ENCODE measurements at places on chromosomes 4 and X.

DNA sequence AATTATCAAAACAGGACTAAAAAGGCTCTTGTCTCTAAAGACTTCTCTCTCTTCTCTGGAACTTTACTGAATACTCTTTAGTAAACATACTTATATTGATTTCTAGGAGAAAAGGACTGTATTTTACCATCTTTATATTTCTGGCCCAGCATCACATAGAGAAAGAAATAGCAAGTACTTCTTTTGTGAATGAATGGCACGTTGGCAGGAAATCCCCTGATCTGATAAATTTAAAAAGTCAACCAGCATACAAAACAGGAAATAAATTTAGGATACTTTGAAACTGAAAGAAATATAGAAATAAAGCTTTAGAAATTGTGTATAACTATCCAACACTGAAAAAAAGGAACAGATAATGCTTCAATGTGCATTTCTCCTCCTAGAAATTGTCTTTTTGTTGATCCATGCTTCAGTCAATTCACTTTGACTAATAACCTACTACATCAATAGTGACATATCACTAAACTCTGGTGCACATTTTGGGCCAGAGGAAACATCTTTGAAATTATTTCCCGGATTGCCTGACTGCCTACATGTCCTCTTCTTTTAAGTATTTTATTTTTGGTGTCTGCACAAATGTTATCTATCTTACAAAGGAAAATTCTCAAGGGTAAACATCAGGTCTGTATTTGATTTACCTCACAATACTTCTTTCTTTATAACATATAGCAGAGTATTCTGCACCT is 183.5 kb upstream of the FSTL5 start:
- DNase-seq, result no peak

DNA sequence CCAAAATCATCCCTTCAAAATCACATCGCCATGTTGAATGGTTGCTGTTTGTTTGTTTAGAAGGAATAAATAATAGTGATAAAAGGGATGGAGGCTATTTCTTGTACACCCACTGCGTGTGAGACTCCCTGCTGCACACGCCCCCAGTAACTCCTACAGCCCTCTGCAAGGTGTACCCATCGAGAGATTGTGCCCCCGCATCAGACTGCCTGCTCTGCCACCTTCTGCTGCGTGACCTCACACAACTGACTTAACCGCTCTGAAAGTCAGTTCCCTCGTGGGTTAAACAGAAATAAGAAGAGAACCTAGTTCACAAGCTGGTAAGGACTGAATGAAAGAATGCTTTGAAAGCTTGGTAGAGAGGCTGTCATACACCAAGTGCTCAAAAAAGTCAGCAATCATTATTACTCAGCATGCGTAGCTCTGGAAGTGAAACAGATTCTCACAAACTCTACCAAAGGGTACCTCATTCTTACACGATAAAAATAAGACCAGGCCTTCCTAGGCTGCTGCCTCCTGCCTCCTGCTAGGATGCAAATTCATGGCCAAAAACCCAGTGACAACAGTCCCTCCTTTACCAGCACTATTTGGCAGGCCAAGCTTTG is 147.1 kb downstream of the CPEB2 start:
- no peak for DNase-seq

DNA sequence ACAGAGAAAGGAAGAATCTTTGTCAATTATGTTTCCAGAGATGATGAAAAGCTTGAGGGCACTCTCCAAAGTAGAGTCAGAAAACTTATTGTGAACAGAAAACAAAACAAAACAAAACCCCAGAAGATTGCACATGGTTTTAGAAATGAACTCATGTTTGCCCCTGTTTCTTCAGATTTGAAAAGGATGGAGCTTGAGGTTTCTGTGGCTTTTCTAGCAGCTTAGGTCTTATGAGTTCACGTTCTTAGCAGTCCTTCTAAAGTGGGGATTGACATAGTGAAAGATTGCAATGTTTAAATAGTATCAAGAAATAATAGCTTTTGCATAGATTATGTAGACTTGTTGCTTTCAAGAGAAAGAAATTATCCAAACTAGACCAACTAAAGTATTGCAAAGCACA is 421.8 kb downstream of the GBA3 start:
- DNase-seq, result no peak

DNA sequence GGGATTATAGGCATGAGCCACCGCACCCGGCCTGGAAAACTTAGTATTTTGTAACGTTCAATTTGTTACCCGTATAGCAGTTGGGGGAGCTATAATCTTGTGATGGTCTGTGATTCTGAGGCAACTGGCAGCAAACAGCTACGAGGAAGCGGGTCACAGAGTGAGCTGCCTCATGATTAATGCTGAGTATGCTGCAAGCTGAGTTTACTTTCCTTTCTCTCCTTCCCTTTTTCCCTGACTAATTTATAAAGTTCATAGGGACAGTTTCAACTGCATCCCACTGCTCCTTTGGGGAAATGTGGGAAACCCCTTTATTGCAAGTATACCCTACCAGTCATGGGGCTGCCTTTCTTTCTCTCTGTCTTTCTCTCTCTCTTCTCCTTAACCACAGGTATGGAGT is 17.7 kb upstream of the ELOVL6 start:
- DNase-seq, result no peak

- DNase-seq, result no peak
These were observed 203.1 kb downstream of the LARP7 start for GRCh38 chr4:112840061-112840460.

GRCh38 chrX:19280636-19281035 is 63.1 kb upstream of the PDHA1 start:
- DNase-seq, result no peak

DNA sequence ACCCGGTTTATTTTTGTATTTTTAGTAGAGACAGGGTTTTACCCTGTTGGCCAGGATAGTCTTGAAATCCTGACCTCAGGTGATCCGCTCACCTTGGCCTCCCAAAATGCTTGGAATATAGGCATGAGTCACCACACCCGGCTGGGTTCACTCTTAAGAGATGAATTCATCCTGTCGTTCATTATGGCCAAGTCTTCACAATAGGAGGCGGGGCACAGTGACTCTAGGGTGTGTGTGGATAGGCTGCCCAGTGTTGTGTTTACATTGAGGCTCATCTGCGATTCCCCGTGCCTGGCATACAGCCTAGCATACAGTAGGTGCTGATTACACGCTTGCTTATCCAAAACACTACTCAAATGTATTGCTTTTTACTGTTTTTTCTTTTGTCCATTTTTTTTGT is 41.3 kb upstream of the IGFBP7 start:
- peak; percentile 51 for DNase-seq

DNA sequence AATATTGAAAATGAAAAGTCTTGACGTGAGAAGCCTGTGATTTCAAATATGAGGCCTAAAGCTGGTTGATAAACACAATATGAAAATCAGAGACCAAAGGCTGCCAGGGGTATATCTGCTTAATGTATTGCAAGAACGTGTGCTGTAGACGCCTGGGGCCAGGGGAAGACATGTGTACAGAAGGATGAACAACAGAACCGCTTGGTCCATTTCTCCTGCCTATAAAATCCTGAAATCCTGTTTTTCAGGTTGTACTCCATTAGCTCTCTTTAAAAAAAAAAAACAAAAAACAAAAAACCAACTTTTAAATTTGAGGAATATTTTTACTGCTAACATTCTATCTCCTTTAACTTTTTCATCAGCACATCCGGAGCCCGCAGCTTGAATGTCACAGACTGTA is 109.2 kb downstream of the STOX2 start:
- DNase-seq, result no peak

DNA sequence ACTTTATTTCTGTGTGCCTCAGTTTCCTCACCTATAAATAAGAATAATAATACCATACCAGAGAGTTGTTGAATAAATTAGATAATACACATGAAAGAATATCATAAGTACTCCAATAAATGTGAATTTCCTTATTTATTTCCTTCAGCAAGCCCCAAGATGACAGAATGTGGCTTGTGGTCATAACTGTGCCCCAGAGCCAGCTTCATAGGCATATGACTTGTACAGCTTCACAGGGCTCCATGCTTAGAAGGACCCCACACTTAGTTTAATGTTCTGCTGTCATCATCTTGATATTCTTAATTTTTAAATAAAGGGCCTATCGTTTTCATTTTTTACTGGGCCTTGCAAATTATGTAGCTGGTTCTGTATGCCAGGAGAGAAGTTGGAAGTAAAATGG is 25.3 kb downstream of the VSIG4 start:
- DNase-seq, result no peak

DNA sequence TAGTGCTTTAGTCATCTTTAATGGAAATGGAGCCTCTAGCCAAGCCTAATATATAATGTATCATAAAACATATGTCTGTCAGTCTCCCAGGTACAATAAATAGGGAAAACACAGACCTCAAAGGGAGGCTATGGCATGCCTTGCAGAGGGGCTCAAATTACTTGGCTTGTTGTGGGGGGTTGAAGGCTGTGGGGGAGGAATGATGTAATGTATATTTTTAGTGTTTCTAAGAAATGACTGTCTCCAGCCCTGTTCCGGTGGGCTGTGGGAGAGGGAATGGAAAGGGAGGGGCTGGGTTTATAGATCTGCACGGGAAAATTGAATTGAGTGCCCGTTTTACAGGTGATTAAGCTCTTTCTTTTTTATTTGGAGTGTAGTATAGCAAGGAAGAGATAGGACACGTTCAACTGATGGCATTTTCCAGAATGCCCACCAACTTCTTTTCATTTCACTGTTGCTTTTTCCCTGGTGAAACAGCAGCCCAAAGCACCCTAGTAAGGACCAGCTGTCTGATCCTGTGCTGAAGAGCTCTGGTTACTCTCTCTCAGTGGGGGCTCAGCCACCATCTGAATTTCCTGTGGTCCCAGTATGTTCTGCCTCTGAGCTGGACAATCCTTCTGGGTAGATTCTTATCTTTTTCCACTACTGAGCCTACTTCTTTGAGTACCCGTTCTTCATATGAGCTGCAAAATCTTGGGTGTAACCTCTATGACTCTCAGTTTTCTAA is 220.7 kb upstream of the CASK start:
- DNase-seq, result no peak

DNA sequence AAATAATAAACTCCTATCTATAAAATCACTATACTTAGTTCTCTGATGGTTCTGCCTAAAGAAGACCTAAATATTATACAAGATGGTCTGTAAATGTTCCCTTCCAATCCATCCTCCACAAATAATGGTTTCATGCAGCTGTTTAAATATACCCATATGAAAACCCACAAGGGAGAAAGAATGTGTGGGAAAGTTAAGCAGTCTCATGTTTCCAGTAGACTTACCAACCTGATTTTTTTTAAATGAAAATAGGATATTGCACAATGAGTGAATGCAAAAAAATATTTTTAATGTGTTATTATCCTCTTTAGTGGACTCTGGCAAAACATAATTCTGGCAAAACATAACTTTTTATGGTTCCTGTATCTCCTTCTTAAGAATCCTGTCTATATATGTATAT is 23.3 kb downstream of the CAMK2D start:
- DNase-seq, result peak; percentile 17

- peak; percentile 81 for DNase-seq
These were observed 552 bp upstream of the NAA10 start for GRCh38 chrX:153935326-153935851.

DNA sequence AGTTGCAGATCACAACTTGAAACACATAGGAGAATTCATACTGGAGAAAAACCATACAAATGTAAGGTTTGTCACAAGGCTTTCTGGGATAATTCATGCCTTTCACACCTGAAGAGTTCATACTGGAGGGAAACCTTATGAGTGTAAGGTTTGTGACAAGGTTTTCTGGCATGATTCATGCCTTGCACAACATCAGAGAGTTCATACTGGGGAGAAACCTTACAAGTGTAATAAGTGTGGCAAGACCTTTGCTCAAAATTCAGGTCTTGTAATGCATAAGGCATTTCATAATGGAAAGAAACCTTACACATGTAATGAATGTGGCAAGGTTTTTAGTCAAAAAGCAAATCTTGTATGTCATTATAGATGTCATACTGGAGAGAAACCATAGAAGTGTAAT is 58.8 kb upstream of the ENPEP start:
- DNase-seq, result no peak

DNA sequence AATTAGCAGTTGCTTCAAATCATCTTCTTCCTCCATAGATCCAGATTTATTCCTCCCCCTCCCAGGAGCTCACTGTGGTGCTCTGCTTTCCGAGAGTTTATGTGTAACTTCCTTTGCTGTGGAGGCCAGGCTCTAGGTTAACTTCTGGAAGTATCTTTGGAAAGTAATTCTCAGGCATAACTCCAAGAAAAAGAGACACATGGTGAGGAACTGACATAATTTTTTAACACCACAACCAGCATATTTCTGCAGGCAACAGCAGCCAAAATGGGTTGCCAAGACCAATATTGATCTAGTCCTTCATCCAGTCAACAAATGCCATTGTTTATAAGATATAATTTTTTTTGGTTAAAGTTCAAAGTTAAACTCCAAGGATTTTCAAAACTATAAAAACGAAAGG is 114.5 kb upstream of the RBPJ start:
- DNase-seq, result no peak

Data from DMS53 (cell line).